Spinal cord (tissue), 10 donors: ENCODE measurements at places on chromosomes 11 and 22.

GRCh38 chr11:104965735-104966134 lies 2.6 kb downstream of the CASP4 start:
- H3K27me3 ChIP-seq, result no peaks in the 10 kb centered on the region
- H3K27ac ChIP-seq, result no peak overlapping the region
- no peak for DNase-seq
- no peak overlapping the region for H3K4me3 ChIP-seq

DNA sequence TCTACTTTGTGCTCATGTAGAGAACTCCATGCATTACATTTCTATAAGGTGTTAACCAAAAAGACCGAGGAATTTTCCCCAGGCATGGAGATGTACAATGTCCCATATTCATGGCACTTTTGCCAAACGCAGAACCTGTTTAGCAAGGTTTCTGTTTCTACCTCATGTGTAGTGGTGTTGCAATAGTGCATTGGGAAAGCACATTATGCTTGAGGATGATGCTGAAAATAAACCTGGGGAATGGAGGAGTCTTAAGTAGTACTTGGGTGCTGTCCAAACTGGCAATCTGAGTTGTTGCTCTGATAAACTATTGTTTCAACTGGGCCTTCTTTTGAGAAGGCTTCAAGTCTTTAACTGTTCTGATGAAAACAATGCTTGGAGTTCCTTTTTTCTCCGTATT lies 11.5 kb upstream of the MUC15 start:
- H3K4me3 ChIP-seq, result no peak overlapping the region
- no peak for DNase-seq
- no peaks in the 10 kb centered on the region for H3K27me3 ChIP-seq
- H3K4me1 ChIP-seq, result no peaks in the 10 kb centered on the region
- no peaks in the 10 kb centered on the region for H3K36me3 ChIP-seq

GRCh38 chr11:125701858-125702621 lies 21.4 kb upstream of the ACRV1 start:
- no peak overlapping the region for H3K4me3 ChIP-seq
- DNase-seq, result no peak
- no peaks in the 10 kb centered on the region for H3K27me3 ChIP-seq

- H3K4me3 ChIP-seq, result no peak overlapping the region
- H3K27ac ChIP-seq, result no peak overlapping the region
- no peaks in the 10 kb centered on the region for H3K4me1 ChIP-seq
- no peak for DNase-seq
- H3K27me3 ChIP-seq, result no peaks in the 10 kb centered on the region
Observed at GRCh38 chr11:110379936-110380335, 49.8 kb upstream of the FDX1 start.

- H3K36me3 ChIP-seq, result no peaks in the 10 kb centered on the region
- peaks cover 3% of the 10 kb centered on the region for H3K4me1 ChIP-seq
- no peaks in the 10 kb centered on the region for H3K27me3 ChIP-seq
Observed at GRCh38 chr11:95586661-95587060, 202.9 kb downstream of the FAM76B start.

GRCh38 chr11:31844351-31844750 lies 33.2 kb upstream of the PAX6 start:
- no peaks in the 10 kb centered on the region for H3K36me3 ChIP-seq
- H3K4me3 ChIP-seq, result no peak overlapping the region
- peaks cover 4% of the 10 kb centered on the region for H3K27me3 ChIP-seq
- no peak overlapping the region for H3K27ac ChIP-seq

GRCh38 chr11:13329670-13330356 lies 52.2 kb downstream of the BMAL1 start:
- no peak overlapping the region for H3K4me3 ChIP-seq
- H3K27ac ChIP-seq, result peak overlapping the region; percentile 59
- DNase-seq, result peak; percentile 77
- no peaks in the 10 kb centered on the region for H3K36me3 ChIP-seq
- H3K4me1 ChIP-seq, result peaks cover 28% of the 10 kb centered on the region

- H3K27me3 ChIP-seq, result no peaks in the 10 kb centered on the region
- no peak overlapping the region for H3K27ac ChIP-seq
- H3K4me3 ChIP-seq, result no peak overlapping the region
- H3K4me1 ChIP-seq, result peaks cover 16% of the 10 kb centered on the region
Observed at GRCh38 chr11:18749681-18750319, 23.8 kb upstream of the IGSF22 start.

- peak overlapping the region; percentile 40 for H3K27ac ChIP-seq
- no peaks in the 10 kb centered on the region for H3K27me3 ChIP-seq
- H3K4me3 ChIP-seq, result no peak overlapping the region
- DNase-seq, result no peak
Observed at GRCh38 chr11:1939006-1939625, 8.0 kb upstream of the MRPL23 start.

GRCh38 chr22:37630839-37631435 lies 8.5 kb upstream of the SH3BP1 start:
- no peak for DNase-seq
- H3K27me3 ChIP-seq, result no peaks in the 10 kb centered on the region
- peaks cover 75% of the 10 kb centered on the region for H3K36me3 ChIP-seq
- H3K27ac ChIP-seq, result no peak overlapping the region
- H3K4me3 ChIP-seq, result no peak overlapping the region

DNA sequence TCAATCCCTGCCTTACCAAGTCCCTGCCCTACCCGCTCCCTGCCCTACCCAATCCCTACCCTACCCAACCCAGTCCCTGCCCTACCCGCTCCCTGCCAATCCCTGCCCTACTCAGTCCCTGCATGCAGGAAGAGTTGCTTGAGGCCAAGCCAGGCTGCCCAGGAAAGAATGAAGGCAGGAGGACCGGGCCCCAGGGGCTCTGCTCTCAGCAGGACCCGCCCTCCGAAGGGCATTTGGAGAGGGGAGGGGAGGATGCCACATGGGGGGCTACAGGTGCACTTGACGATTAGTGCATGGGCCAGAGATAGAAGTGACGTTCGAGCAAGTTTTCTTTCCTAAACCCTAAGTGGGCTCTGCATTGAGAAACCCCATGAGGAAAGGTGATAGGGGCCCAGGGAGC lies 581.2 kb downstream of the TBC1D22A start:
- no peak for DNase-seq
- no peaks in the 10 kb centered on the region for H3K4me1 ChIP-seq
- no peaks in the 10 kb centered on the region for H3K36me3 ChIP-seq
- no peaks in the 10 kb centered on the region for H3K27me3 ChIP-seq
- no peak overlapping the region for H3K4me3 ChIP-seq

GRCh38 chr22:36385491-36386350 lies 2.0 kb downstream of the MYH9 start:
- H3K27ac ChIP-seq, result peak overlapping the region; percentile 93
- H3K27me3 ChIP-seq, result no peaks in the 10 kb centered on the region
- H3K36me3 ChIP-seq, result no peaks in the 10 kb centered on the region
- H3K4me1 ChIP-seq, result peaks cover 20% of the 10 kb centered on the region
- peak overlapping the region; percentile 83 for H3K4me3 ChIP-seq
